Stimulated activated CD4-positive, alpha-beta T cell treated with anti-CD3 and anti-CD28 coated beads, Interleukin-15, amount 100 ng/mL, for 1 hour (primary cell): ENCODE measurements at places on chromosomes 1 and 21.

GRCh38 chr1:164805399-164805798 is 246.4 kb downstream of the PBX1 start:
- no peak for DNase-seq

- DNase-seq: no peak
Observed at GRCh38 chr1:222600281-222600680, 10.5 kb upstream of the TAF1A start.

GRCh38 chr1:231990388-231990787 is 363.8 kb downstream of the DISC1 start:
- no peak for DNase-seq

- DNase-seq: no peak
Observed at GRCh38 chr1:40243351-40243750, 4.4 kb upstream of the TMCO2 start.

- no peak for DNase-seq
Observed at GRCh38 chr1:54122992-54123391, 29.8 kb downstream of the CDCP2 start.

DNA sequence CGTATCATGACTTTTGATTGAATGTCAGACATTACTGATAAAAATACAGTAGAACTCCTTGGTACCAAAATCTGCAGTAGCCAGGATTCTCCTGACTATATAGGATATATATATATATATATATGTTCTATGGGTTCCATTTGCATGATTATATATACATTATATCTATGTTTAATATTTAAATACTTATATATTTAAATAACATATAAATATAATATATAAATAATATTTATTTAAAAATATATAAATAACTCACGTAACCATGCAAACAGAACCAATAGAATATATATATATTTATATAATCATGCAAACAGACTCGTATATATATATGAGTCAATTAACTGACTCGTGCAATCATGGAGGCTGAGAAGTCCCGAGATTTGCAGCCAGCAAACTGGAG is 278.8 kb upstream of the PLXNA2 start:
- no peak for DNase-seq

DNA sequence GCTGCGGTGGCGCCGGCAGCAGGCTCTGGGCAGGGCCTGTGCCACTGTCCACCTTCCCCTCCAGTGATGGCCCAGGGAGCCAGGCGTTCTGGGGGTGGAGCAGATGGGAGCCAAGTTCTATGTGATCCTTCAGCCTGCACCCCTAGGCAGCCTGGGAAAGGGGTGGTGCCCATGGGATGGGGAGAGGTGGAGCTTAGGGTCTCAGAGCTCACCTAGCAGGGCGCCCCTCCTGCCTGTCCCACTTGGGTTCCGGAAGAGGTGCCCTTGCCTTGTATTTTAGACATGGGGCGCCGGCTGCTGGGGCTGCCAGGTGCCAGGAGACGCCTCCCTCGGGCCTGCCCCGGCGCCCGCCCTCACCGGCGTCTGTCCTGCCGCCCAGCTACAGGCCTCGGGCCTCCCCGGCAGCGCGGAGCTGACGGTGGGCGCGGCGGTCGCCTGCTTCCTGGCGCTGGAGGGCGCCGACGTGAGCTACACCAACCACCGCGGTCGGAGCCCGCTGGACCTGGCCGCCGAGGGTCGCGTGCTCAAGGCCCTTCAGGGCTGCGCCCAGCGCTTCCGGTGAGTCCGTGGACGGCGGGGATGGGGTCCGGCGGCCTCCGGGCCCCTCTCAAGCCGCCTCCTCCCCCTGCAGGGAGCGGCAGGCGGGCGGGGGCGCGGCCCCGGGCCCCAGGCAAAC is 3.1 kb upstream of the MMP23B start:
- DNase-seq: no peak

DNA sequence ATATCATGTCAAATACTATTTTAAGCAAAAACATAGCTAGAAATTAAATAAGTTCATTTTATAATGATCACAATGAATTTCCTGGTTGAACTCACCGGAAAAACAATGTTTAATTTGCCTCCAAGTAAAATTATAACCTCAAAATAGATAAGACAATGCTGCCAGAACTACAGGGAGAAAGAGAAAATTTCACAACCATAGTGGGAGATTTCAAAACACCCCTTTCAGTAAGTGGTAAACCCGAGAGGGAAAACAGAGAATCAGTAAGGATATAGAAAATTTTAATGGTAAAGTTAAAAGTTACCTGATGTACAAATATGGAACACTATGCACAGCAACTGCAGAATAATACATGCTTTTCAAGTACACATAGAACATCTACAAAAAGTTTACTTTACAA is 43.2 kb upstream of the PLA2G4A start:
- DNase-seq: no peak

- DNase-seq: no peak
Observed at GRCh38 chr1:1917304-1917976, 1.6 kb downstream of the TMEM52 start.

DNA sequence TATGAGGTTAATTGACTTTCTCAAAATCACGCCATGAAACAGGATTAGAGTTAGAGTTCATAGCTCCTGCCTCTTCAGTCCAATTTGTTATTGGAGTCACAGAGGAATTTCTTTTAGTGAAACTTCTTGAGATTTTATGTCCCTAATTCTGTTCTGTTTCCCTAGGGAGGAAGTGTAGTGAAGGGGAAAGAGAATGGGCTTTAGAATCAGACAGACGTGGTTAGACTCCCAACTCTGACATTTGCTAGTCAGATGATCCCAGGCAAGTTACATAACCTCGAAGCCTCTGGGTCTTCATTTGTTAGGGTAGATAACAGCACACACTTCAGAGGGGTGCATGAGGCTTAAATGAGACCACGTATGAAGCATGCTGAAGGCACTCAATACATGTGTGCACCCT is 83.9 kb downstream of the ASTN1 start:
- no peak for DNase-seq

- no peak for DNase-seq
Observed at GRCh38 chr1:151356696-151357095, 9.6 kb upstream of the RFX5 start.

GRCh38 chr1:77829851-77830250 is 50.4 kb downstream of the MIGA1 start:
- DNase-seq: no peak

DNA sequence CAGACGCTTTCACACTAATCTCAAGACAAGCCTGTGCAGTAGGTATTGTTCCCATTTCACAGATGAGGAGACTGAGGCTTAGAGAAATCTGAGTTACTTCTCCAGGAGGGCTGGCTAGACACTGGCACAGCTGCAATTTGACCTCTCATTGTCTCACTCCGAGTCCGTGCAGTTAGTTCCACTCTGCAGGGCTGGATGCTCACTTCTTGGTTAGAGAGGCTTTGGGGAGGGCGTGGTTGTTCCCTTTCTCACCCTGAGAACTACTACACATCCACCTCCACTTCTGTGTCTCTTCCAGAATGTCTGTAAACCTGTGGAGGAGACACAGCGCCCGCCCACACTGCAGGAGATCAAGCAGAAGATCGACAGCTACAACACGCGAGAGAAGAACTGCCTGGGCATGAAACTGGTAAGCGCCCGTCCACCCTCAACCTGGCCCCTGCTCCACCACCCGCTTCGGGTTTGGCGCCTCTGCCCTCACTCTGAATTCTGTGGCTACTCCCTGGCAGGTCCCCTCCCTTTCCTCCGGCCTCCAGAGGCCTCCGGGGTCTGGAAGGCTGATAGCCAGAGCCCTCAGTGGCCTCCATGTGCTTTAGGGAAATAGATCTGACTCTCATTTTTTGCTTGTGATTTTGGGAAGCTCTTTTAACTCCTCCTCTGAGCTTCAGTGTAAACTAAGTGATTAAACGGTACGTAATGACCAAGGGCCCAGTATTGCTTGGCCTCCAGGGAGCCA is 29.1 kb downstream of the EIF2D start:
- DNase-seq: peak; percentile 35

- DNase-seq: no peak
Observed at GRCh38 chr21:15241997-15242736, 177.4 kb upstream of the NRIP1 start.

- no peak for DNase-seq
Observed at GRCh38 chr1:28213315-28213714, 19.5 kb downstream of the DNAJC8 start.

DNA sequence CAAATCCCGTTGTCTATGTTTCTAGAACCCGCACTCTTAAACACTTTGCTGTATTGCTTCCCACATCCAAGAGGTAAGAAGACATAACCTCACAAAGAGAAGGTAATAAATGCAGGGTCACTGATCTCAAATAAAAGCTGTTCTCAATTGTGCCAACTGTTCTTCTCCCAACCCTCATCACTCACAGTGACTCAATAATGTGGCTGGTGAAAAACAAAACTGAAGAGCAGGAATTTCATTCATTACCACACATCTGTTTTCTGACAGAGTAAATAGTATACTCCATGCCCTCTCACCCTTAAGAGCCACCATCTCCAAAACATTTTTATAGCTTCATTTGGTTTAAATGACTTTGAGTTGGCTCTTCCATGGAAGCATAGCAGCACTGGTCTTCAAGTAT is 6.2 kb upstream of the ERICH3 start:
- no peak for DNase-seq

DNA sequence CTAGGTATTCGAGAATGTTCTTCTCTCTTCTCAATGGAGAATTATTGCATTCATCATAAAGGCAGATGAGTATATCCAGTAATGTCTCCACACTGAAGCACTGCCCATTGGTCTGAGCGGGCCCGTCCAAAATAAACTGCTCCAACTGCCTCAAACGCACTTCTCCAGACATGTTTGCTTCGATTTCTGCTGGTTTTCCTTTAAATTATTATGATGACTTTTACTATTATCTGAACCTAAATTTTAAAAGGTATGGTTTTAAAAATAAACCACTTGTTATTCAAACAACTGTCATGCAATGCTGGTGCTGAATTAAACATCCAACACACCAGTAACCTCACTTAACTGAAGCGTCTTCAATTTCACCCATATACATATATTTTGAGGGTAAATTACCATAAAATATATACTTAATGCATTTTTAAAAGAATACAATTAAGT is 1.3 kb downstream of the CDC42BPA start:
- DNase-seq: no peak

GRCh38 chr1:201077116-201077515 is 35.1 kb downstream of the CACNA1S start:
- DNase-seq: no peak

GRCh38 chr1:37456614-37457013 is 17.8 kb upstream of the ZC3H12A start:
- DNase-seq: no peak

- no peak for DNase-seq
Observed at GRCh38 chr1:54340878-54341277, 65.3 kb downstream of the SSBP3 start.

DNA sequence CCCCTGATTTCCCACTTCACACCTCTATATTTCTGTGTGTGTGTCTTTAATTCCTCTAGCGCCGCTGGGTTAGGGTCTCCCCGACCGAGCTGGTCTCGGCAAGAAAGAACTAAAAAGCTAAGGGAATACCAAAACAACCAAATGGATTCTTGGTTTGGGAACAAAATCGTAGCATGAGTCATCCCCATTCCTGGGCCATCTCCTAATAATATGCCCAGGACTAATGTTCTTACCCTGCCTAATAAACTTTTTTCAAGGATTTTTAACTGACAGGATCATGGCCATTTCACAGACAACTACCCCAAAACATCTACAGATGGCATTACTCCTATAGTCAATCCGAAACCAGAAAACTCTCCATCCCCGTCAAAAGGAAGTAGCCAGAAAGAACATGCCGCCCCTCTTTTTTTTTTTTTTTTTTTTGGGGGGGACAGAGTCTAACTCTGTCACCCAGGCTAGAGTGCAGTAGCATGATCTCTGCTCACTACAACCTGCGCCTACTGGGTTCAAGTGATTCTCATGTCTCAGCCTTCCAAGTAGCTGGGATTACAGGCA is 4.1 kb upstream of the HPDL start:
- DNase-seq: no peak

DNA sequence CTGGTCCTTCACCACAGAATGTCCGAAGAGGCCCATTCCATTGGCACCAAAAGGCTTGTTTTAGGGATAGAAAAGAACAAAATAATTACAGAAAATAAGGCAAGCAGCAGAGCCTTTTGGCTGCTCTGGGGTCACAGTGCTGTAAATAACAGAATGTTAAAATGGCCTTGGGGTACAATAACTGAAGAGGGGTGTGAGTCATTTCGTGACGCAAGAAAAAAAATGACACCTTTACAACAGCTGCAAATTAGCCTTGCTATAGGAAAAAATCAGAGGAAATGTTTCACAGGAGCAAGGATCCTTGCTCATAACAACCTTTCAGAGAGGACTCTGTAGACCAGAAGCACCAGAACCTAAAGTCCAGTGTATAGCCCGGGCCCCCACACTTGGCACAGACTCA is 483.4 kb downstream of the OMA1 start:
- DNase-seq: no peak

DNA sequence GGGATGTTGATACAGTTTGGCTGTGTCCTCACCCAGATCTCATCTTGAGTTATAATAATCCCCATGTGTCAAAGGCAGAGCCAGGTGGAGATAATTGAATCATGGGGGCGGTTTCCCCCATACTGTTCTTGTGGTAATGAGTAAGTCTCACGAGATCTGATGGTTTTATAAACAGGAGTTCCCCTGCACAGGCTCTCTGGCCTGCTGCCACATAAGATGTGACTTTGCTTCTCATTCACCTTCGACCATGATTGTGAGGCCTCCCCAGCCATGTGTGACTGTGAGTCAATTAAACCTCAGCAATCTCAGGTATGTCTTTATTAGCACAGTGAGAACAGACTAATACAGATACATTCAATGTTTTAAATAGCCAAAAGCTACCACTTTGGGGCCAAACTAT is 41.1 kb downstream of the SLC35F3 start:
- DNase-seq: no peak

GRCh38 chr1:108154314-108154713 is 45.8 kb downstream of the SLC25A24 start:
- DNase-seq: no peak

DNA sequence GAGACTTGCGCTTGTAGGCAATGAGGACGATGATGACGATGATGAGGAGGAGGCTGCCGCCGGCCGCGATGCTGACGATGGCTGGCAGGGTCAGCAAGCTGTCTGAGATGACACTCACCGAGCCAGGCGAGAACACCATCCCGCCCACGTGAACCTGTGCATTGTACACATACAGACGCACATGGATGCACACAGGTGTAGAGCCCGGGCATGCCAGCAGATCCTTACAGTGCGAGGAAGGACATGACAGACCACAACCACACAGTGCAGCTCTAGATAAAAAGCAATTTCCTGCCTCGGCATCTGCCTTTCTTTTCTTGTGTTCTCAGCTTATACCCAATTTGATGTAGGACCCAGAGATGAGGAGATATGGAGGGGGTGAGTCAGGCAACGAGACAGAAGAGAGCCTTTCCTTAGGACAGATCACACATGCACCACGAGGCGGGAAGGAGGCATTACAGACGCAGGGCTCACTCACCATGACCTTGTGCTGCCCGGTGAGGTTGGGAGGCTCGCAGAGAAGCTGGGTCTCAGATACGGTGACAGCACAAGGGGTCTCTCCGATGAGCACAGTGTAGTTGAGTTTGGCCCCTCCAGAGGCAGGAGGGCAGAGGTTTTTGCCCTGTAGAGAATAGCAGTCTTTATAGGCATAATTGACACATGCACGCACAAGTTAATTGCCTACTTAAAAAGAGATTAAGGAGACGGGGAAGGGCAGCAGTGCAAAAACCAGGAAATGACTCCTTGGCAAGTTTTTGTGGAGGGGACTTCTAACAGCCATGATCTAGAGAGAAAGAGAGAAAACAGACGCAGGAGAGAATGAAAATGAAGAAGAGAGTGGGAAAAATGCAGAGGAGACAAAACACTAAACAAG is 133.9 kb upstream of the CD34 start:
- no peak for DNase-seq

GRCh38 chr21:34343347-34343746 is 20.5 kb upstream of the KCNE2 start:
- DNase-seq: no peak

GRCh38 chr1:110412576-110412975 is 5.1 kb upstream of the LAMTOR5 start:
- DNase-seq: peak; percentile 16
